ENCODE measurements at places on chromosomes 2 and 18.

- DNase-seq = no peak
Measured at GRCh38 chr2:140349695-140350094, 1569.5 kb upstream of the NXPH2 start.

GRCh38 chr2:192579965-192580700, 385.4 kb upstream of the TMEFF2 start:
- no peak for DNase-seq

GRCh38 chr2:231717281-231718171, 9.2 kb downstream of the PTMA start:
- DNase-seq = peak; percentile 32

DNA sequence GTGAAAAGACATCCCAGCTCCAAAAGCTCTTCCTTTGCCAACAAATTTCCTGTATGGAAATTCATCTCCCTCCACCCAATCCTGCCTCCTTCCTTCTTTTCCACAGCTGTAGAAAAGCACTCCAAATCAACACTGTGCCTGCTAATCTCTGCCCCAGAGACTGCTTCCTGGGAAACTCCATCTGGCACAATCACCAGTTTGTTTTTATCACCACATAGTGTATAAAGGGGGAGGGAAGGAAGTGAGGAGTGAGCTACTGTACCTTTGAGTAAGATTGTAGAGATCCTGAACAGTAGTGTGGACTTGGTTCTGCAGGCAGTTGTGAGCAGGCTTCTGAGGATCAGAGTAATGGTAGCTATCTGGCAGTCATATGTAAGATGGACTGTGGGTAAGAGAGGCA, 14.7 kb upstream of the FAM237A start:
- no peak for DNase-seq

GRCh38 chr2:3467654-3468053, 51.7 kb downstream of the ADI1 start:
- no peak for DNase-seq

- no peak for DNase-seq
Measured at GRCh38 chr18:35451032-35451431, 46.7 kb downstream of the INO80C start.

GRCh38 chr2:183243758-183244157, 119.5 kb downstream of the NUP35 start:
- DNase-seq = no peak

GRCh38 chr2:84687498-84688149, 171.3 kb downstream of the DNAH6 start:
- no peak for DNase-seq

GRCh38 chr18:79873449-79874110, 75.8 kb downstream of the KCNG2 start:
- no peak for DNase-seq

- no peak for DNase-seq
Measured at GRCh38 chr2:174840436-174840835, 76.2 kb upstream of the CHRNA1 start.

Data from CD4-positive, alpha-beta T cell treated with Interleukin-10 for 1 hour (primary cell).